CD14-positive monocyte (primary cell): ENCODE measurements at places on chromosomes 3 and 15. TPM values are rescaled to one million over a fixed set of nuclear protein-coding genes. Genes with fewer than 3 reads are reported as not detected.
A peak's percentile ranks its signal among the peaks of the same experiment; 100 is the strongest.

Gene CNTN4
- not detected for polyA plus RNA-seq

Gene HYKK
- not detected for polyA plus RNA-seq

Gene TPRG1
- 0.55 TPM for polyA plus RNA-seq

Gene USP50
- not detected for polyA plus RNA-seq

Gene ARHGEF3
- polyA plus RNA-seq = 22.6 TPM

Gene GP9
- 2.7 TPM for polyA plus RNA-seq

Gene RBPMS2
- polyA plus RNA-seq = not detected in 2 replicates

Gene NPAP1
- not detected for polyA plus RNA-seq

Gene HDC
- polyA plus RNA-seq = 0.11 TPM

Gene GPR160
- 6.8 and 10.0 TPM in 2 replicates for polyA plus RNA-seq

GRCh38 chr3:63937661-63938651 lies 25.8 kb upstream of the SCAANT1 start:
- peaks cover 7% of the 10 kb centered on the region for H3K36me3 ChIP-seq
- no peak overlapping the region for H3K27ac ChIP-seq
- no peaks in the 10 kb centered on the region for H3K27me3 ChIP-seq
- H3K4me3 ChIP-seq = no peak overlapping the region
- peak; percentile 88 for DNase-seq

DNA sequence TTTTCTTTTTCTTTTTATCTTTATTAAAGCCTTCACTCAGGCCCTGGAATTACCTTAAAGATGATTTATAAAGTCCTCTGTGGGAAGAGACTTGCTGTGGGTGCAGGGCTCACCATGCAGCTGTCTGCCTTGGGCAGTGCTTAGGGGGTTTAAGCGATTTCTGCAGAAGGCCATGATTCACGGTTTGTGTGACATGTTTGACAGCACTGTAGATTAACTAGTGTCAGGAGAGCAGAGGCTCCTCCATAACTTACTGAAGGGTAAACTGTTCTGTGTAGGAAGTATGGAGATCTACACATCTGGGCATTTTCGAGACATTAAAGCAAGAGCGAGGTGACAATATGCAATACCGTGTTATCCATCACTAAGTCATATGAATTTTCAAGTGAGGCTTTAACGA lies 137.7 kb downstream of the LRIG1 start:
- no peak overlapping the region for H3K27ac ChIP-seq
- DNase-seq = no peak
- H3K36me3 ChIP-seq = no peaks in the 10 kb centered on the region
- no peaks in the 10 kb centered on the region for H3K4me1 ChIP-seq

- H3K36me3 ChIP-seq = no peaks in the 10 kb centered on the region
- H3K4me3 ChIP-seq = no peak overlapping the region
- no peaks in the 10 kb centered on the region for H3K27me3 ChIP-seq
- no peak overlapping the region for H3K27ac ChIP-seq
- no peak for DNase-seq
These were observed 114.1 kb downstream of the SUCLG2 start for GRCh38 chr3:67540198-67540894.

DNA sequence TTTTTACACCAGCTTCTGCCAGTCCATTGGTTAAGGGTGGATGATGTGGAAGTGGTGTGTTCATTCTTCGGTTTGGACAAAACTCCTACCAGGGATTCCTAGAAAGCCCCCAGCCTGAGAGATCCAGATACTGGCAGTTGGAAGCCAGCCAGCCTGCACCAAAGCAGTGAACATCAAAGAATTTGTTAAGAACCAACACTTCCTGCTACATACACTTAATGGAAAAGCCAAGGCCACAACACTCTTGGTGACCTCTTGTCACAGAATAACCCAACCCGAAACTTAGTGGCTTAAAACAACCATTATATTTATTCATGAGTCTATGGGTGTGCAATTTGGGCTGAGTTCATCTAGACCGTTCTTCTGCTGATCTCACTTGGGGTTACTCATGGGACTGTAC lies 42.9 kb upstream of the ADAMTS9 start:
- H3K36me3 ChIP-seq = no peaks in the 10 kb centered on the region
- no peak overlapping the region for H3K4me3 ChIP-seq
- H3K27me3 ChIP-seq = no peaks in the 10 kb centered on the region
- no peak for DNase-seq

- no peaks in the 10 kb centered on the region for H3K27me3 ChIP-seq
- no peak overlapping the region for H3K4me3 ChIP-seq
- H3K4me1 ChIP-seq = no peaks in the 10 kb centered on the region
- DNase-seq = no peak
These were observed 8.7 kb downstream of the MME start for GRCh38 chr3:155088706-155089345.

DNA sequence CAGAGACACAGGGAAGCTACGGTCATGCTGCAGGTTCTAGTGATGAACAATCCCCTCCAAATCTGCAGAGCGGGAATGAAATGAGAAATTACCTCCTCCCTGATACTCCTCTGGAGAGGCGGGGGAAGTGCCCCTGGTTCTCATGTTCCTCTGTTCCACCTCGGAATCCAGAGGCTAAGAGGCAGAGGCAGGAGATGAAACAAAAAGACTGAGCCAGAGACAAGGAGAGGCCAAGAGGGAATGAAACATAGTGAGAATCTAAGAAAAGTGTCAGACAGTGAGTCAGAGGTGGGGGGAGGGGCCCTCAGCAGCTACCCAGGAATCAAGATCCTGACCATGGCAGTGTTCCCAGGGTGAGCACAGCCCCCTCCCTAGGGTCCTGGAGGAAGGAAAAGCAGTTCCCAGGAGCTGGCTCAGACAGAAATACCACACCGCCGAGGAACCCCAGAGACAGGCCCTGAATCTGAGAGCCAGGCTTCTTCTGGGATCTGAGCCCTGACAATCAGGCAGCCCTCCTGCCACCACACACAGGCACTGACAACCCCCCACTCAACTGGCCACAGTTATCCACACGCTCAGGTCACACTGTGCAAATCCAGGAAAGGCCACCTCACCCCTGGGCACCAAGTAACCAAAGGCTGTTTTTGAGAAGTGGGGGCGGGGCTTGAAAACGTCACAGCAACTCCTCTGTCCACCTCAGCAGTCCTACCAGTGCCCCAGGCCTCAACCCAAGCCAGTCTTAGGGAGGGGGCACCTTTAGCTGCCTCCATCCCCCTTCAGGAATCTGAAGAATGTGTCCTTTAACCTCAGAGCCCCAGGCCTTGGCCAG lies 2.4 kb downstream of the CSRNP1 start:
- peaks cover 69% of the 10 kb centered on the region for H3K4me1 ChIP-seq
- no peaks in the 10 kb centered on the region for H3K27me3 ChIP-seq
- peak; percentile 86 for DNase-seq
- peak overlapping the region; percentile 97 for H3K27ac ChIP-seq
- peak overlapping the region; percentile 83 for H3K4me3 ChIP-seq

DNA sequence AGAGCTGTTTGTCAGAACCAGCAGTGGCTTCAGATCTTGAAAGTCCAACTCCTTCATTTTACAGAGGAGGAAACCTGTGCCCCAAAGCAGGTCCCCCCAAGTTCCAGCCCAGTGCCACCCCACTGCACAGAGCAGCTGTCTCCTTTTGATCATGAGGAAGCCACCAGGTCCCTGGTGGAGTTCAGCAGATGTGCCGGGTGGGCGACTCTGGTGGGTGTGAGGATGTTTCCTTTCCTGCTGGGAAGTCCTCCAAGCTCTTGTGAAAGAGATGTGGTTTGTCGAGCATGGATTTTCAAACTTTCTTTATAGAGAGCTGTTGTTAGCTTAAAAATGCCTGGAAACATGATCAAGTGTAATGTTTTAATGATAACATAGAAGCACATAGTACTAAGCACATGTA lies 52.0 kb downstream of the SMAD3 start:
- peaks cover 71% of the 10 kb centered on the region for H3K4me1 ChIP-seq
- no peaks in the 10 kb centered on the region for H3K27me3 ChIP-seq
- H3K36me3 ChIP-seq = no peaks in the 10 kb centered on the region
- DNase-seq = peak; percentile 45
- peak overlapping the region; percentile 91 for H3K27ac ChIP-seq

GRCh38 chr15:75178171-75178937 lies 23.3 kb upstream of the C15orf39 start:
- H3K36me3 ChIP-seq = no peaks in the 10 kb centered on the region
- H3K4me3 ChIP-seq = peak overlapping the region; percentile 11
- H3K27ac ChIP-seq = no peak overlapping the region
- no peaks in the 10 kb centered on the region for H3K27me3 ChIP-seq
- H3K4me1 ChIP-seq = peaks cover 68% of the 10 kb centered on the region
- DNase-seq = peak; percentile 38

DNA sequence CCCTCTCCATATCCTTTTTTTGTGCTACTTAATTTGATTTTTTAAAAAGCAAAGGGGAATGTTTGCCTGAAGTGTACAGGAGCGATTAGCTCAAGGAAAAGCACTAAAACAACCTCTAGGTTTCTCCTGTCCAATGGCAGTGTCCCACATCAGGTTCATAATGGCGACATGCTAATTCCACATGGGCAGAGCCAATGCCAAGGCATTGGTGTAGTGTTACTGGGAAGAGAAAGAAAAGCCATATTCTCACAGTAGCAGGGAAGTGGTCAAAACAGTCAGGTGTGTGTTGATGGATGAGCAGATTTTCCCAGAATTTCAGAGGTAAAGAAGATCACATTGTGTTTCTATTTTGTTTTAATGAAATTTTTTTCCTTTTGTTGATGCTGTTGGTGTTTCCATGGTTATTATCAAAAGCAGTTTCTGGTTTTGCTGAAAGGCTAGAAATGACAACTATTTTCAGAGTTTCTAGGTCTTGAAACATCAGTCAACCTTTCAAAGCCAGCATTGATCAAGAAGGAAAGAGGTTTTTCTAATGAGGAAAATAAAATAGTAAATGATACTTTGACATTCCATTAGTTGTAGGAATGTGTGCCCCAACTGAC lies 65.2 kb downstream of the FNDC3B start:
- H3K27me3 ChIP-seq = no peaks in the 10 kb centered on the region
- H3K4me1 ChIP-seq = peaks cover 75% of the 10 kb centered on the region
- no peak overlapping the region for H3K4me3 ChIP-seq
- H3K36me3 ChIP-seq = no peaks in the 10 kb centered on the region
- no peak overlapping the region for H3K27ac ChIP-seq
- no peak for DNase-seq

GRCh38 chr15:84725001-84725491 lies 9.1 kb upstream of the SEC11A start:
- DNase-seq = peak; percentile 90
- H3K27me3 ChIP-seq = no peaks in the 10 kb centered on the region
- peak overlapping the region; percentile 50 for H3K4me3 ChIP-seq
- H3K36me3 ChIP-seq = no peaks in the 10 kb centered on the region
- H3K27ac ChIP-seq = peak overlapping the region; percentile 89

GRCh38 chr3:72115307-72115706 lies 330.4 kb upstream of the PROK2 start:
- no peaks in the 10 kb centered on the region for H3K36me3 ChIP-seq
- no peaks in the 10 kb centered on the region for H3K27me3 ChIP-seq
- H3K27ac ChIP-seq = no peak overlapping the region
- no peak for DNase-seq

DNA sequence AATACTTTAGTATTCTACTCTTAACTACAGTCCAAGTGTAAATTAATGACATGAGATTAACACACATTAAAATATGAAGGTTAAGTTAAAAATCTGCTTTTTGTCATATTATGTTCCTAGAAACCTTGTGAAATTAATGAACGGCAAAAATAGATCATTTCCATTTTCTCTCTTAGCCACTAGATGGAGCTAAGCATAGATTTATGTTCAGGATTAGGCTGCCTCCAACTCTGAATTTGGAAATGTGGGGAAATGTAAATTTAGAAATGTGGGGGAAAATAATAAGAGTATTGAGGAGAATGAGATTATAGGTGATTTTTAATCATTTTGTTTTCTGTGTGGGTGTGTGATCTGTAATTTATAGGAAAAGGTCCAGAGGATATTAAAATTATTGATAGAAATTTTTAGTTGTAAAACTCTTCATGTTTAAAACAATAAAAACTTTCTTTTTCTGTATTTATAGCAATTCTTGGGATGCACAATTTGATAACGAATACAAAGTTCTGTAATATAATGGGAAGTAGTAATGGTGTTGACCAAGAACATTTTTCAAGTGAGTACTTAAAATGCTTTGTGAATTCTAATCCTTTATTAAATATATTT lies 59.2 kb downstream of the TMOD3 start:
- H3K4me3 ChIP-seq = no peak overlapping the region
- H3K27me3 ChIP-seq = no peaks in the 10 kb centered on the region
- peaks cover 73% of the 10 kb centered on the region for H3K36me3 ChIP-seq
- H3K4me1 ChIP-seq = no peaks in the 10 kb centered on the region
- peak; percentile 24 for DNase-seq

- no peaks in the 10 kb centered on the region for H3K4me1 ChIP-seq
- DNase-seq = no peak
- H3K27me3 ChIP-seq = no peaks in the 10 kb centered on the region
- H3K4me3 ChIP-seq = no peak overlapping the region
- H3K36me3 ChIP-seq = no peaks in the 10 kb centered on the region
These were observed 292.0 kb upstream of the SLCO3A1 start for GRCh38 chr15:91561371-91562100.

- H3K27me3 ChIP-seq = no peaks in the 10 kb centered on the region
- no peak overlapping the region for H3K4me3 ChIP-seq
- H3K4me1 ChIP-seq = peaks cover 28% of the 10 kb centered on the region
- H3K27ac ChIP-seq = no peak overlapping the region
- DNase-seq = no peak
These were observed 33.2 kb upstream of the RPP14 start for GRCh38 chr3:58272891-58273290.

DNA sequence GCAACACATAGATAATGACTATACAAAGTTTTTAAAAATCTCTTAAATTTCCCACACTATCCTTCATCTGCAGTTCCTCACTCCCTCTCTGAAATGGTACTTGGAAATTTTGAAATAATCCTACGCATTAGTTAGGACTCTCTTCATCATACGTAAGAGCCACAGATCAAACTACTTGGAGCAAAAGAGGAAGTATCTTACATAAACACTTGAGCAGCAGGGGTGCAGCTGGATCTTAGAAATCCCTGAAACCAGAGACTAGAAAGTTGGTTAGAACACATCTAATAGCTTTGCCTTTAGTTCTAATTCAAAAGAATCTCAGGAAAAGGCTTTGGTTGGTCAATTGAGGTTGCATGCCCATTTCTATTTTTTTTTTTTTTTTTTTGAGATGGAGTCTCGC lies 38.8 kb upstream of the ZNF445 start:
- no peaks in the 10 kb centered on the region for H3K36me3 ChIP-seq
- DNase-seq = no peak
- H3K27ac ChIP-seq = no peak overlapping the region
- H3K4me3 ChIP-seq = no peak overlapping the region
- H3K4me1 ChIP-seq = peaks cover 9% of the 10 kb centered on the region
- H3K27me3 ChIP-seq = no peaks in the 10 kb centered on the region

GRCh38 chr3:105649480-105649879 lies 219.3 kb downstream of the CBLB start:
- H3K27ac ChIP-seq = no peak overlapping the region
- H3K4me1 ChIP-seq = no peaks in the 10 kb centered on the region
- no peak for DNase-seq
- H3K27me3 ChIP-seq = no peaks in the 10 kb centered on the region

GRCh38 chr3:190849607-190850006 lies 12.9 kb downstream of the GMNC start:
- peaks cover 7% of the 10 kb centered on the region for H3K4me1 ChIP-seq
- H3K4me3 ChIP-seq = no peak overlapping the region
- H3K36me3 ChIP-seq = no peaks in the 10 kb centered on the region
- no peaks in the 10 kb centered on the region for H3K27me3 ChIP-seq
- H3K27ac ChIP-seq = no peak overlapping the region
- no peak for DNase-seq
